Brain (organoid and tissue), 16 donors: ENCODE measurements at places on chromosomes 4 and X.

DNA sequence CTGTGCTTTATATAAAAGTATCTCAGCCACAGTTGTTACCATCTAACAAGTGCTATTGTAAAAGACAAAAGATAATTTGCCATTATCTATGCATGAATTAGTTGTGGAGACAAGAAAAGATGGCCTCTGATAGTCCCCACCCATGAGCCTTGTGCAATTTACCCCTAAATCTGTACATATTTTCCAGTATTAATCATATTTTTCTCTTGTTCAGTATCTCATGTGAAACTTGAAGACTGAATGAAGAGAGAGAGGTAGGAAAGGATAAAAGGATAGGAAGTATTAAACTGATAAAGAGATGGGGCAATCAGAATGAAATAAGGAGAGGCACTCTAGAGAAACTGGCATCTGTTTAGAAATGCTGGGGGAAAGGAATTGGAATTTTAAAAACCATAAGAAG is 3.7 kb downstream of the MYOZ2 start:
- no peak for DNase-seq

GRCh38 chrX:21661316-21661715 is 3.2 kb upstream of the KLHL34 start:
- DNase-seq = no peak

DNA sequence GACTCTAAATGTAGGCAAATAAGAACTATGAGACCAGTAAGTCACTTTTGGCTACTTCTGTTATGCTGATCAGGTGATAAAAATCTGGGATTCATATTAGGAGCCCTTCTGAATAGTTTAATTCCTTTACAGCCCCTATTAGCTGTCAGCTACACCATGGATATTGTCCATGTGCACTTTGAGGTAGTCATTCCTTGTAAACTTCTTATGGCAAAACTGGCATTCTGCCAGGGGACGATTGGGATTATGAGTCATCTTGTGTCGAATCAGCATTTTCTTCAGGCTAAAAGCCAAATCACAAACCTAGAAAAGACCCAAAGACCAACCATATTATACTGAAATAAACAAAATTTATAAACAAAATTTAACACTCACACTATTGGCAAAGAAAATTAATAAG is 227.6 kb downstream of the PRDM5 start:
- DNase-seq = no peak

DNA sequence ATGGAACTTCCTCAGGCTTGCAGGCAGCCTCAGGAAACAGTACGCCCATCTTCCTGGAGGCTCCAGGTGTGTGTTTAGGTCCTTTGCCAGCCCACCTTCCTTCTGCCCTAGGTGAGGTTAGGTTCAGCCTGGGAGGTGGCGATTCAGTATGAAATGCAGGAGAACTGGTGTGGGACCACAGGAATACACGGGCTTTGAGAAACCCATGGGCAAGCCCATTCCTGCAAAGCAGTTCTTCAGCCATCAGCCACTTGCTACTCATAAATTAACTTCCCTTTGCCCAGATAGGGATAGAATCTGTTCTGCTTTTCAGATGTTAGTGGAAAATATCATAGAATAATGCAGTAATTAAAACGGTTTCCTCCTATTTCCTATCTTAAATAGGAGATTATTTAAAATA is 32.2 kb downstream of the TBC1D14 start:
- DNase-seq = no peak

GRCh38 chr4:123248085-123248659 is 148.4 kb upstream of the SPRY1 start:
- no peak for DNase-seq

- no peak for DNase-seq
These were observed 72.1 kb downstream of the COL4A5 start for GRCh38 chrX:108511721-108512120.

DNA sequence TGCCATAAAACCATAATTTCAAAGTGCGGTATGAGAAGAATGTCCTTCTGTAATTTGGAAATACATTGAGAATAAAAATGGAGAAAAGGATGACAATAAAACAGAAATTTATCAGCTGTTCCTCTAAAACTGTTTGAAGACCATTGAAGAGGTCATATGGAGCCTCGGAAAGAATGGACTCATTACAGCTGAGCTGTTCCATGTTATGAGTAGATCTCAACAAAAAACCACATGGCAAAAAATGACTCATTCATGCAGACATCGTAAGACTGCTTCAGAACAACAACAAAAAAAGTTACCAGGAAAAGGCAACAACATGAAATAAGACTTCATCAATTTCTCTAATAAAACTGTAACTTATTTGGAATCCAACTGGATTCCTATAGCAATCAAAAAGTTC is 39.7 kb downstream of the AKAP4 start:
- DNase-seq = no peak

DNA sequence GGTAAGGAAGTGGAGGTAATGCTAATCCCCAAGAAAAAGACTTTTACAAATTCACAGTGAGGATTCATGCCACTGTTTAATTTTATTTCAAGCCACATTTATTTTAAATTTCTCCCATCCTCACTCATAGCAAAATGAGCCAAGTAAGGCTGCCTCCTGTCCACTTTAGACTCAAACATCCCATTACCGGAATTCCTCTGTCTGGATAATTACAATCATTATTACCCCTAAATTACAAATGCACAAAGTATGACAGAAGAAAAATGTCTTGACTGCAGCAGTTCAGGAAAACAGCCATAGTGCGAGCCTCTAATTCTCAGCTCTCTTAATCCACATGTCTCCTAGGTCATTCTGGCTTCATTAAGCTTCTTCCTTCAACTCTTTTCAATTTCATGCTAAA is 57.0 kb downstream of the MAPK10 start:
- DNase-seq = no peak

- no peak for DNase-seq
These were observed 35.4 kb downstream of the NAT8L start for GRCh38 chr4:2094545-2094944.

DNA sequence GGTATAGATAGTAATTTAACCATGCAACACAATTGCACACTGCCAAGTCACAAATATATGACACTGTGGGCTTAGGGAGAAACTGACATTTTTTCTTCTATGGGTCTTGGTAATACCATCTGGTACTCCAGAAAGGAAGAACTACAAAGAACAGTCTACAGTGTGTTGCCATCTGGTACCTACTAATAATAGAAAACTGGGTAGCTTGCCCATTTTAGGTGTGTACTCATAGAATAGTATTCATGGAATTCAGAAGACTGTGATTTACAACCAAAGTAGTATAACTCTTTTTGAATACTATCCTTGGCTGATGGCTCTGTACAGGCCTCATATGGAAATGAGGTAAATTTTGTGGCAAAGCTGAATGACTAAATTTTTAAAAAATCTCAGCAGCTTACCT is 132.6 kb upstream of the RPS6KA6 start:
- DNase-seq = no peak

GRCh38 chrX:153645151-153645550 is 1.9 kb upstream of the DUSP9 start:
- no peak for DNase-seq

GRCh38 chrX:131199091-131199490 is 90.0 kb downstream of the IGSF1 start:
- DNase-seq = no peak

DNA sequence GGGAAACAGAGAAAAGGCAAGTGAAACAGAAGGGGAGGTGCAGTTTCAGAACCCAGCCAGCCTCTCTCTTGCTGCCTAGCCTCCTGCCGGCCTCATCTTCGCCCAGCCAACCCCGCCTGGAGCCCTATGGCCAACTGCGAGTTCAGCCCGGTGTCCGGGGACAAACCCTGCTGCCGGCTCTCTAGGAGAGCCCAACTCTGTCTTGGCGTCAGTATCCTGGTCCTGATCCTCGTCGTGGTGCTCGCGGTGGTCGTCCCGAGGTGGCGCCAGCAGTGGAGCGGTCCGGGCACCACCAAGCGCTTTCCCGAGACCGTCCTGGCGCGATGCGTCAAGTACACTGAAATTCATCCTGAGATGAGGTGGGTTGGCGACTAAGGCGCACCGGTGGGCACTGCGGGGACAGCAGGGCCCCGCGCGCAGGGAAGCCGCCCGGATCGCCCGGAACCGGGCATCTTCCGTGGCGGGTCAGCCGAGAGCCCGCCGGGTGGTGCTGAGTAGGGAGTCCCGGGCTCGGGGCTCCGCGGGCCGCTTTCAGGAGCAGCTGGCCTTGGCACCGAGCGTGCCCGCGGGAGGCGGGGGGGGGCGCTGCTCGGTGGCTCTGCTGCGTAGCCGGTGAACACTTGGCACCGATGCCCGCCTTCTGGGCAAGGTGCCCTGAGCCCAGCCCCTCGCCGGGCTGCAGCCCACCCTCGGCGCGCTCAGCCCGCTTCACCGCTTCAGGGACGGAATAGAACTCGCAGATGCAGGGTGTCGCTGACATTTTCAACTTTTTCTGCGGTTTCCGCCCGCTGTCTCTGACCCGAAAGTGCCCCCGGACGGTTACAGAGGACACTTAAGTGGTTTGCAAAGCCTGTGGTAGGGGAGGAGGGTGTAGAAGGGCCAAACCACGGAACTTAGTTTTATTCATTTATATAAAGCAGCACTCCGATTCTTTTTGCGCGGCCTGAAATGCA is at the start of gene CD38:
CD38 (plus strand) TSS at position 40 of the 953 bp plus-strand sequence; CDS start at position 127, 87 bp downstream.
- peak; percentile 77 for DNase-seq

- DNase-seq = no peak
These were observed 11.8 kb upstream of the LCORL start for GRCh38 chr4:18033111-18034085.

DNA sequence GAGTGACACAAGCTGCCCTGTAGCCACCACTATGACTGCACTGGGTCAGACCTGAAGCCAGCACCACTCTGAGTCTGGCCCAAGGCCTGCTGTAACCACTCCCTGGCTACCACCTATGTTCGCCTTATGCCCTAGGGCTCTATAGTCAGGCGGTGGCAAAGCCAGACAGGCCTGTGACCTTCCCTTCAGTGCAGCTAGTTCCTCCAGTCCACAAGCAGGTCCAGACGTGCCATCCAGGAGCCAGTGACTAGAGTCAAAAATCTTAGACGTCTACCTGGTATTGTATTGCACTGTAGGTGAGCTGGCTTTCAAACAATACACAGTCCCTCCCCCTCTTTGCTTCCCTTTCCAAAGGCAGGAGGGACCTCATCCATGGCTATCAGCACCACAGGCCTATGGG is 54.0 kb upstream of the RNF128 start:
- no peak for DNase-seq

DNA sequence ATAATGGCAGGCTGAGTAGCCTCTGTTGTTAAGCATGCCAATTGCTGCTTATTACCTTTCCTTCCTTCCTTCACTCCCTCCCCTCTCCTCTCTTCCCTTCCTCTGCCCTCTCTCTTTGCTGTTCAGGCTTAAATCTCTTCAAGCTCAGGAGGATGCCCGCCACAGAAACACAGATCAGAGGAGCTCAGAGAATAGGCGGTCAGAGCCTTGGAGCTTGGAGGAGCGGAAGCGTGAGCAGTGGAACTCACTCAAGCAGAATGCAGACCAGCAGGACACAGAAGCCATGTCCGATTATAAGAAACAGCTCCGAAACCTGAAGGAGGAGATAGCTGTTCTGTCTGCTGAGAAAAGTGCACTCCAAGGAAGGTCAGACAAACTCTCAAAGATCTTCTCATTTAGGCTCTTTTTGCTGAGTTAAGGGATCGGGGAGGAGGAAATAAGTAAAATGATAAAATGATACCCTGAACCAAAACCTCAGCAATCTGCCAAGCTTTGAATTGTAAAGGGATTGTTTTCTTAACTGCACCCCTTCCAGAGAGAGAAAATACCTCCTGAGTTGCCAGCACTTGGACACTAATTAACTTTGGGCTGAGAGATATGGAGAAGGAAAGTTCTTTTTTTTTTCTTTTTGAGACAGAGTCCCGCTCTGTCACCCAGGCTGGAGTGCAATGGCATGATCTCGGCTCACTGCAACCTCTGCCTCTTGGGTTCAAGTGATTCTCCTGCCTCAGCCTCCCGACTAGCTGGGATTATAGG is 20.9 kb downstream of the SPATA18 start:
- no peak for DNase-seq

GRCh38 chr4:163590619-163591264 is 96.3 kb downstream of the TMA16 start:
- DNase-seq = no peak

DNA sequence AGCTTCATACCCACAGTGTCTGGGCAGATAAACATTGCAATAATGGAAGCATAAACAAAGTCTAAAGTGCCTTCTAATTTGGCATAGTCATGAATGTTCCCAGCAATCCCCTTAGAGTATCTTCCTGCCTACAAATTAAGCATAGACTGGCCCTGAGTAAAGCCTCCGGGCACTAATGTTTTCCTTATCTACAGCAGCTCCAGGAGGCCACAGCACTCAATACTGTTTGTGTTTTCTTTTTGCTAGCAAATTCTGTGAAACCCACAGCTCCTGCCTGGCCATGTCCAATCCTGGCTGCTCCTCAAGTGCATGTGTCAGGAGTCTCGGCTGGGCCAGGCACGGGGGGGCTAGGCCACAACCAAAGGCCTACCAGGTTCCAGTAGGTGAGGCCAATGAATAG is 102.7 kb upstream of the TBC1D9 start:
- DNase-seq = no peak

DNA sequence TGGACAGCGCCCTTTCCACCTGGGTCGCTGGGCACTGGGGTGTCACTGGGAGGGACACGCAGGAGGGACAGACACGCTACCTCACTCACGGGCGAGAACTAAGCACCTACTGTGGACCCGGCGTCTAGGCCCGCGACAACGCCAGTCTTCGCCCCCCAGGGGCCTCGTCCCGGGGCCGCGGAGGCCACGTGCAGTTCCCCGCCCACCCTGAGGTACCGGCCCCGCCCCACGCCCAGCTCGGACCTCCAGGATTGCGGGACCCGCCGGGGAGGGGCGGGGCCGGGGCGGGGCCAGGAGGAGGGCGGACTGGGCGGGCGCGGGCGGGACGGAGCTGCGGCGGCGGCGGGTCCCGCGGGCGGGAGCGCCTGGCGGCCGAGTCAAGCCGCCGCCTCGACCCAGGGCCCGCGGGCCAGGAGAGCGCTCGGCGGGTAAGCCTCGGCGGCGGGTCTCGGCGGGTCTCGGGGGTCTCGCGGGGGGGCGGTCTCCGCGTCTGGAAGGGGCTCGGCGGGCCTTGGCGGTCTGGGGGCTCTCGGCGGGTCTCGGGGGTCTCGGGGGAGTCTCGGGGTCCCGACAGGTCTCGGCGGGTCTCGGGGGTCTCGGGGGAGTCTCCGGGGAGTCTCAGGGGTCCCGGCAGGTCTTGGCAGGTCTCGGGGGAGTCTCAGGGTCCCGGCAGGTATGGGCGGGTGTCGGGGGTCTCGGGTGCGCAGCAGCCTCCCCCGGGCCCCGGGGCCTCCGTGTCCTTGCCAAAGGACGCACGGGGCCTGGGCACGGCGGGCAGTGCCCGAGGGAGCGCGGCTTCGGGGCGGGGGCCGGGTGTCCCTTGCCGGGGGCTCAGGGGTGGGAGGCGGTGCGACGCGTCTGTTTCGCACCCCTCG is at the start of gene SH3BP2:
SH3BP2 (plus strand) TSS at position 375 of the 875 bp plus-strand sequence. CDS start 27,533 bp downstream, outside the sequence.
- DNase-seq = peak; percentile 39

- DNase-seq = no peak
These were observed 8.9 kb upstream of the IRAK1 start for GRCh38 chrX:154028502-154029184.

- no peak for DNase-seq
These were observed 415.2 kb upstream of the NR3C2 start for GRCh38 chr4:148857239-148857972.
